ENCODE measurements at places on chromosomes 4 and X. TPM values are rescaled to one million over a fixed set of nuclear protein-coding genes. Genes with fewer than 3 reads are reported as not detected.

Gene MAGEB10
- not detected for total RNA-seq

Gene GABRB1
- total RNA-seq: not detected

Gene MXRA5
- total RNA-seq: under 0.01 TPM

Gene ALG13
- 56.7 TPM for total RNA-seq

Gene PRRG3
- total RNA-seq: not detected

Gene SHOX
- total RNA-seq: not detected

Gene GABRQ
- total RNA-seq: not detected

Gene PAGE2B
- not detected for total RNA-seq

Gene FRAS1
- total RNA-seq: 1.7 TPM

Data from dermis blood vessel endothelial cell (primary cell).